ENCODE measurements at places on chromosomes 12 and 14. TPM values are rescaled to one million over a fixed set of nuclear protein-coding genes. Genes with fewer than 3 reads are reported as not detected.

Gene LRP10
- 128 TPM for total RNA-seq

Gene LHX5
- total RNA-seq = not detected

Gene CATSPERB
- total RNA-seq = not detected

Gene MMP17
- total RNA-seq = 8.9 TPM

Gene RNASE4
- total RNA-seq = 133 TPM

Gene RNF212B
- total RNA-seq = not detected

Gene TAS2R9
- total RNA-seq = not detected

Gene TTC9
- 0.12 TPM for total RNA-seq

Gene STAB2
- total RNA-seq = not detected

Gene RERG
- total RNA-seq = 5.1 TPM

Gene DTX1
- total RNA-seq = 2.5 TPM

Gene REP15
- 1.2 TPM for total RNA-seq

Gene GUCY2C
- total RNA-seq = not detected

Gene ARMH4
- total RNA-seq = 7.1 TPM

Gene RAD51AP1
- 1.7 TPM for total RNA-seq

Gene SAMD15
- total RNA-seq = 2.2 TPM

Gene PLA2G1B
- not detected for total RNA-seq

Gene TDG
- total RNA-seq = 10.4 TPM

Gene CCDC184
- 0.19 TPM for total RNA-seq

Gene C14orf180
- total RNA-seq = not detected

Gene FOXM1
- 4.2 TPM for total RNA-seq

Gene TRPV4
- 2.6 TPM for total RNA-seq

Gene CLEC4C
- total RNA-seq = not detected

Gene KRT2
- not detected for total RNA-seq

Gene TEX22
- total RNA-seq = 0.44 TPM

Gene LTBP2
- total RNA-seq = 130 TPM

Gene PAWR
- 8.7 TPM for total RNA-seq

Gene CCDC197
- not detected for total RNA-seq

Gene RDH12
- total RNA-seq = not detected

Gene FOXA1
- total RNA-seq = not detected

Gene E2F7
- total RNA-seq = 0.44 TPM

Gene KRT78
- total RNA-seq = not detected

Gene CLEC4D
- total RNA-seq = not detected

Gene PDE3A
- 7.4 TPM for total RNA-seq

Gene PZP
- not detected for total RNA-seq

Gene ITFG2
- 11.2 TPM for total RNA-seq

Gene OTUB2
- 0.98 TPM for total RNA-seq

Gene MGP
- total RNA-seq = 5,324 TPM

Gene BDKRB2
- 6.7 TPM for total RNA-seq

Gene ADSS1
- total RNA-seq = 9.4 TPM

Gene C12orf56
- not detected for total RNA-seq

All from cardiac ventricle fibroblast (primary cell).